ENCODE measurements at places on chromosomes 3 and 15.

- peak; percentile 84 for DNase-seq
Observed at GRCh38 chr3:193870376-193871219, 265.4 kb upstream of the HES1 start.

- no peak for DNase-seq
Observed at GRCh38 chr15:44790215-44790614, 53.9 kb downstream of the TRIM69 start.

GRCh38 chr3:66483006-66483405 is 17.8 kb downstream of the LRIG1 start:
- no peak for DNase-seq

GRCh38 chr15:28118083-28118482 is 19.0 kb upstream of the OCA2 start:
- no peak for DNase-seq

DNA sequence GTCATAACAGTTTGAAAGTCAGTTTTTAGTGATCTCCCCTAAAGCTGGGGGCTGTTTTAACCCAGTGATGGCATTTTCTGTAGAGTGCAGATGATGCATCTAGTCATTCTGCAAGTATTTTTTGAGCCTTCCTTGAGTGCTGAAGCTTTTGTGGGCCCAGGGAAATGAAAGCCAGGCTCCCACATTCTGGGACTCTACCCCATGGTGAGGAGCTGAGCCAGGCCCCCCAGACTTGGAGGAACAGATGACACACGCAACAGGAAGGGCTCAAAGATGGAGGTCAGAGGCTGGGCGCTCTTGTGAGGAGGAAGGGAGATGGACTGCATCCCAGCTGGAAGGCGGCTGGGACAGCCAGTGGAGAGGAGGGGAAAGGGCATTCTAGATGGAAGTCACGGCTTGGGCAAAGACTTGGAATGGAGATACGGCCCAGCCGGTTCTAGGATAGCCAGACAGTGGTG is 40.8 kb downstream of the MRAS start:
- no peak for DNase-seq

Data from keratinocyte (primary cell).